ENCODE measurements at places on chromosomes 7 and 10.
A peak's percentile ranks its signal among the peaks of the same experiment; 100 is the strongest.

DNA sequence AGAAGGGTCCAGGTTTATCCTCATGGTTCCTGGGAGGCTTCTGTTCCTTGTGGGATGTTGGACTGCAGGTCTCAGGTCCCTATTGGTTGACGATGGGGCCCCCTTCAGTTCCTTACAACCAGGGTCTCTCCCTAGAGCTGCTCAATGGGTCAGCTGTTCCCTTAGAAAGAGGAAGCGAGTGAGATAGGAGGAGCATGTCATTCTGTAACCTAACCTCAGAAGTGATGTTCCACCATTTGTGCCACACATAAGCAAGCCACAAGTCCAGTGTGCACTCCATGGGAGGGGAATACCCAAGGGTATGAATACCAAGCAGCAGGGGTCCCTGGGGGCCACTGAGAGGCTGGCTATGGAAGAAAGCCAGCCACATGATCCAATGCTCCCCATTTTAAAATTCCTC, 192.7 kb downstream of the GATA3 start:
- no peak for DNase-seq

GRCh38 chr7:24724451-24725190, 32.6 kb downstream of the GSDME start:
- DNase-seq = no peak

DNA sequence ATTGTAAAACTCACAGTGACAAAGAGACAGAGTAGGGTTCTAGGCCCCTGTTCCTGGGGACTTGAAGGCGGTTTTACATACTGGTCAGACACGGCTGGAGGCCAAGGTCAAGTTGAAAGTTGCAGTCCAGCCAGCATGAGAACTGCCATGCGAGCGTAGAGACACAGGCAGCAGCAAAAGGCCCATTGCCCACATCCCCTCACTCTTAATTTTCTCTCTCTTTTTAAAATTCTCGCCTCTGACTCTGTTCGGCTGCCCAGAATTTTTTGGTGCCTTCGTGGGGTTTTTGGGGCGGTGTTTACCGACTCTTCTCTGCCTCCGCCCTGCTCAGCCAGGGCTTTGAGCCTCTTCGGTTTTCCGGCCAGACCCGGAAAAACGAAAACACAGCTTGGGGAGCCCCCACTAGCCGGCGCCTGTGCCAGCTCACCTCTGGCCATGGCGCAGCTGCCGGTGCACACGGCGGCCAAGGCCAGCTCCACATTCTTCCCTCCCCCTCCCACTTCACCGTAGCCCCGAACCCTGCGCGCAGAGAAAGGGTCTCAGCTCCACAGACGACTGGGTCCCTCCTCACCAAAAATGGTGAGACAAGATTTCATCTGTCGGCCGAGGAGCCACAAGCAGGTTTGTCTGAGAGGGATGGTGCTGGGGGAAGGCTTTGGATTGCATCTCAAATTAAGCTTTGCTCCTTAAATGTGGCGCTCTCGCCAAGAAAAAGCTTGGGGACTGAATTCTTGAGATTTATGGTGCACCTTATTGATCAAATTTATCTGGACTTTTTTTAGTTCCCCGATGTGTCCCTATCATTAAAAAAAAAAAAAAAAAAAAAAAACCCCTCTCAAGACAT, 2.3 kb upstream of the HOXA13 start:
- no peak for DNase-seq

DNA sequence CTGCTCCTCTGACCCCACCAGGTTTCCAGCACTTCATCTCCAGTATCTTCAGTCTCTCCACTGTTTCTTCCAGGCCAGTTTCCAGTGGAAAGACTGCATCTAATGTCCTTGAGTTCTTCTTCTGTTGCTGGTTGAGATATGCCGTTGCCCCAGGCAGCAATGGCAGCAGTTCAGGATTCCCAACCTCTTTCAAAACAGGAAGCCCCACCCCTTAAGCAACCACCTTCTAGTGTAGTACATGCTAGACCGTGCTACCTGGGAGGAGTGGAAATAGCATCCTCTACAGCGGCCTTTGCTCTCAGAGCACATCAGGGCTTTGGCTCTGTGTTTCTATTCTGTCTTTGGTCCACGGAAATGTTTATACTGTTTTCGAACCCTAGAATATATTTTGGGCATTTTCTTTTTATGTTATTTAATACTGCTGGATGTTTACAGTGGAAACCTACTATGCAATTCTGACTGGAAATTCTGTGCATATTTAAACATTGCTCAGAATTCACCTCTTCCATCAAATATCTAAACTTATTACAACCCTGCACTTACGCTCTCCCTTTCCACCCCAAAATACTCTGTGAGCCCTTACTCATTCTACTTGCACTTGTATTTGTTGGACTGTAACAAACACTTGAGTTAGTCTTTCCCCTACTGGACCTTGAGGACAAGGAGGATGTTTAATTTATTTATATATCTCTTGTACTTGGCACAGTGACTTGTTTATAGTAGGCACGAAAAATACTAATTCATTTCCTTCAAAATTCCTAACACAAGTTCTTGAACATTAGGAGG, 8.5 kb upstream of the BPGM start:
- DNase-seq = no peak

DNA sequence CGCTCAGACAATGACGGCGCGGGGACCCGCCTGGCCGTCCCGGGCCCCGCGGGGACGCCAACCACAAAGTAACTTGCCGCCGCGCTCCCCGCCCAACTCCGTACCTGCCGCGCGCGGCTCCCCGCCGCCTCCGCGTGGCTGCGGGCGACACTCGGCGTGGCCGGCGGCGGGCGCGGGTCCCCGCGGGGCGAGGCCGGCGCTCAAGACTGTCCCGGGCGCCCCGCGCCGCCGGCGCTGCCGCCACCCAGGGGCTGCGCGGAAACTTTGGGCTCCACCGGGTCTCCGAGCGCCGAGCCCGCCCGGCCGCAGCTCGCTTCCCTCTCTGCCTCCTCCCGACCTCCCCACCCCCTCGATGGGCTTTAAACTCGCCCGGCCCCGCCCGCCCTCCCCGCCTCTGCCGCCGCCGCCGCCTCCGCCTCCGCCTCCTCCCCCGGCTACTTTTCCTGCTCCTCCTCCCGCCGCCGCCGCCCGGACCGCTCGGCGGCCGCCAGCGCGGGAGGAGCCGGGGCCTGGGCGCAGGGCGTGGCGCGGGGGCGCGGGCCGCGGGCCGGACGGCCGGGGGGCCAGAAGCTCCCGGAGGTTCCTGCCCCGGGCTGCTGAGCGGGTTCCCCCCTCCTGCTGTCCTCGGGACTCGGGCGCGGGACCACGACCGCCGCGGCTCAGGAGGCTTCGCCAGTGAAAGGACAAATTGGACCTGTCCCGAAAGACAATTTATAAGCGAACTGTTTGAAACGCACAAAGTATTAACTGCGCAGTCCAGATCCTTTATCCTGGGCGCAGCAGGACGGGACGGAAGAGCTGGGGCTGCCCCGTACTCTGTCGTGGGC, 10.6 kb upstream of the GRB10 start:
- DNase-seq = peak; percentile 13

GRCh38 chr7:30671793-30672465, 10.3 kb downstream of the CRHR2 start:
- DNase-seq = no peak
